ENCODE measurements at places on chromosomes 2 and 18.

DNA sequence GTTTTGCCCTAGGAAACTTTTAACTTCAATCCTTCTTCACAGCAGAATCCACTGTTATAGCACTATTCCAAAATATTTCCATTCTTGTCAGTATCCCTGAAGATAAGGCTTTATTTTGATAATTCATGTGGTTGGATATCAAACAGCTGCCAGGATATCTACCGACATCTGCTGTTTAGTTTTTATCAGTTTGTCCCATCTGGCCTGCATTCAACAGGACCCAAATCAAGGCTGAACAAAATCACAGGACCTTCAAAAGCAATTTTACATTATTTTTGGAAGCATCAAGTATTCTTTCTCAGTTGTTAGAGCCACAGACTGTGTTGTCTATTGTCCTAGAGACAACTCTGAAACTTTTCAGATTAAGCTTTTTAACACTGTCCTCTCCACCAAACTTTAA lies 429.0 kb upstream of the PIK3C3 start:
- no peaks in the 10 kb centered on the region for H3K27me3 ChIP-seq
- H3K4me3 ChIP-seq: no peak overlapping the region
- no peak for DNase-seq

DNA sequence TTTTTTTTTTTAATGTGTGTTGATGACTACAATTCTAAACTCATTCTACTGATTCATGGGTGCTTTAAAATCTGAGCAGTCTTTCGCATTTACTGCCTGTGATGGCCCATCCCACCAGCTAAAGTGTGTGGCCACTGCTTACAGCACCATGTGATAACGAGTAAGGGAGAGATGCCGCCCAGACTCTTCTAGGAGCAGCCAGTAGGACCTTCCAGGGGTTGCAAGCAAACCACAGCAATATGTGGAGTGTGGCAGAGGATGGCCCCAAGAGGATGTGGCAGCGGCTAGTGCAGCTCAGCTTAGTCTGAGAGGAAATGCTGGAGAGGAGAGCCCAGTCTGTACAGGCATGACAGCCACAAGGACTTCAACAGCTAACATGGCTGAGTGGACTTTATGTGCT lies 14.9 kb downstream of the IL1B start:
- no peaks in the 10 kb centered on the region for H3K36me3 ChIP-seq
- no peak overlapping the region for H3K27ac ChIP-seq
- H3K4me1 ChIP-seq: no peaks in the 10 kb centered on the region
- no peak for DNase-seq
- no peaks in the 10 kb centered on the region for H3K27me3 ChIP-seq

GRCh38 chr2:179037807-179038206 lies 12.1 kb downstream of the CCDC141 start:
- H3K27ac ChIP-seq: no peak overlapping the region
- H3K4me3 ChIP-seq: no peak overlapping the region
- no peak for DNase-seq
- H3K36me3 ChIP-seq: no peaks in the 10 kb centered on the region

GRCh38 chr2:54524226-54524991 lies 68.3 kb downstream of the SPTBN1 start:
- no peaks in the 10 kb centered on the region for H3K4me1 ChIP-seq
- no peak for DNase-seq
- H3K27me3 ChIP-seq: no peaks in the 10 kb centered on the region
- H3K36me3 ChIP-seq: no peaks in the 10 kb centered on the region
- no peak overlapping the region for H3K4me3 ChIP-seq

- H3K27me3 ChIP-seq: no peaks in the 10 kb centered on the region
- H3K36me3 ChIP-seq: no peaks in the 10 kb centered on the region
- no peak overlapping the region for H3K4me3 ChIP-seq
- no peaks in the 10 kb centered on the region for H3K4me1 ChIP-seq
- H3K27ac ChIP-seq: no peak overlapping the region
Observed at GRCh38 chr2:20611077-20611843, 39.6 kb downstream of the HS1BP3 start.

DNA sequence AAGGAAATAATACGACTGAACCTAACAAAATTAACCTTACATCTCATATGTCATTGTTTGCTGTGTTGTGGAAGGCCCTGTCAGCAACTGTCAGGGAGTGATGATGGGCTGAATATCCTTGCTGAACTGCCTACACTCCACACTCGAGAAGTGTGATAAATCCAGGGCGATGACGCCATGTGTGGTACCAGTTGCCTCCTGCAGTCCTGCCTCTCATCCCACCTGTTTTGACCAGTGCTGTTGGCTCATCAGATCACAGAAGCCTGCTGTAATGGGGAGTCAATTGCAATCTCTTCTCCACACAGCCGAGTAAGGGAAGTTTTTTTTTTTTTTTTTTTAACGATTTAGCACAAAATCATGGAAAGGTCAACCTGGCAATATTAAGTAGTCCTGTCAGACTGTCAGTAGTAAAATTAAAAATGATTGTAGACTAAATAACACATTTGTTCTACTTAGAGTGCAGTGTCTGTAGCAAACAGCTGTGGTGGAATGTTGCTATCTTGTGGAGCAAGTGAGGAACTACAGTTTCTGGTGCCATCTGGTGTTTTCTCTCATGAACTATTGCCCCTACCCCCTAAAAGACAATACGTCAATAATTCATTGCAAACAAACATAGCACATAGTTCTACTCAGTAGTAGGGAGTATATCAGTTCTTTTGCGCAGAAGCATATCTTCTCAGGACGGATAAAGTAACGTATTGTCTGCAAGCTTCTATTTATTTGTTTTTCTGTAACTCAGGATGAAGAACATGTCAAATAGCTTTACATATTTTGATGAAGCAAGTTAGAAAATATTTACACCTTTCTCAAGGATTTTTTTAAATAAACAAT lies 347.6 kb downstream of the CTNNA2 start:
- no peak overlapping the region for H3K27ac ChIP-seq
- no peak for DNase-seq
- H3K36me3 ChIP-seq: no peaks in the 10 kb centered on the region
- H3K4me1 ChIP-seq: no peaks in the 10 kb centered on the region
- no peaks in the 10 kb centered on the region for H3K27me3 ChIP-seq
- no peak overlapping the region for H3K4me3 ChIP-seq

DNA sequence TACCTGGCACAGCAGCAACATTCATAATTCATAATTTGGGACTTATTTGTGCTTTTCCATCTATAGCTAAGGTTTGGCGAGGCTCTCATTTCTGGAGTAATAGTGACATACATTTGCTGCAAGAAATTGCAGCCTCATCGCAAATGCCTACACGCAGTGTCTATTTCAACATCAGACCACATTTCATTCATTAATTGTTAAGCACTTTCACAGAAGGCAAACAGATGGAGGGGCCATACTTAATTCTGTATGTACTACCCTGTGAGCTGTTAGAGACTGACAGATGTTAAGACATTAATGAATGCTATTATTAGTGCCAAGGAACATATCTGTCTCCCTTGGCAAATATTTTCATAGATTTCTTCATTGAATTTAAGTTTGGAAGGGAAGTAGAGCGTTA lies 125.7 kb downstream of the UXS1 start:
- no peaks in the 10 kb centered on the region for H3K36me3 ChIP-seq
- DNase-seq: no peak
- no peaks in the 10 kb centered on the region for H3K27me3 ChIP-seq
- H3K4me3 ChIP-seq: no peak overlapping the region

DNA sequence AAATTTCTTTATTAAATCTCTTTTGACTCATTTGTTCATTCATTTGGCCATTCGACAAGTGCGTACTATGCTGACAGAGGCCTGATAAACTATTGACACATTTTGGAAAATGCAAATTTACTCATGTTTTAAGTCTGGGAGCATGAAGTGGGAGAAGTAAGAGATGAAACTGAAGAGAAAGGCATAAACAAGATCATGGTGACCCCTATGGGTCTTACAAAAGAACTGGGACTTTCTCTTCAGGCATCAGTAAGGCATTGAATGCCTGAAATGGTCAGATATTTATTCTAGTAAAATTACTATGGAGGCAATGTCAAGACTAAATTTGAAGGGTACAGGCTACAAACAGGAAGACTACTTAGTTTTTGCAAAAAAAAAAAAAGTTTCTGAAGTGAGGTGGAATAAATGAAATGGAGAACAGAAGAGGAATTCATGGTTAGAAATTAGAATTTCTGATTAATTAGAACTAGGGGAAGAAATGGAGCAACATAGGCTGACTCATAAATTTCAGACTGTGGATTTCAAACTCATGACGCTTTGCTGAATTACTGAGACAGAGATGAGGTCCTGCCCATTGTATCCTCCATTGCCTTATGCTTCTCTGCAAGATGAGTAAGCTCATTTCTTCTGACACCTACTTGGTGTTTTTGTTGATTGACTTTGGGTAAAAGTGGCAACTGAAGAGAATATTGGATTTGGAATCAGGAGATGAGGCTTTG lies 32.7 kb downstream of the VSNL1 start:
- H3K4me1 ChIP-seq: no peaks in the 10 kb centered on the region
- H3K27me3 ChIP-seq: no peaks in the 10 kb centered on the region
- no peak overlapping the region for H3K4me3 ChIP-seq
- H3K27ac ChIP-seq: no peak overlapping the region
- H3K36me3 ChIP-seq: no peaks in the 10 kb centered on the region
- no peak for DNase-seq

GRCh38 chr2:13682540-13683272 lies 949.8 kb upstream of the LRATD1 start:
- no peak for DNase-seq
- H3K27ac ChIP-seq: no peak overlapping the region

- no peak overlapping the region for H3K27ac ChIP-seq
- H3K27me3 ChIP-seq: no peaks in the 10 kb centered on the region
- DNase-seq: no peak
- H3K4me3 ChIP-seq: no peak overlapping the region
- H3K4me1 ChIP-seq: no peaks in the 10 kb centered on the region
- no peaks in the 10 kb centered on the region for H3K36me3 ChIP-seq
Observed at GRCh38 chr2:181614874-181615638, 41.8 kb downstream of the CERKL start.

- no peak overlapping the region for H3K4me3 ChIP-seq
- no peak for DNase-seq
- H3K27ac ChIP-seq: no peak overlapping the region
- no peaks in the 10 kb centered on the region for H3K4me1 ChIP-seq
- H3K27me3 ChIP-seq: no peaks in the 10 kb centered on the region
- H3K36me3 ChIP-seq: no peaks in the 10 kb centered on the region
Observed at GRCh38 chr2:236119476-236119875, 48.7 kb downstream of the GBX2 start.

DNA sequence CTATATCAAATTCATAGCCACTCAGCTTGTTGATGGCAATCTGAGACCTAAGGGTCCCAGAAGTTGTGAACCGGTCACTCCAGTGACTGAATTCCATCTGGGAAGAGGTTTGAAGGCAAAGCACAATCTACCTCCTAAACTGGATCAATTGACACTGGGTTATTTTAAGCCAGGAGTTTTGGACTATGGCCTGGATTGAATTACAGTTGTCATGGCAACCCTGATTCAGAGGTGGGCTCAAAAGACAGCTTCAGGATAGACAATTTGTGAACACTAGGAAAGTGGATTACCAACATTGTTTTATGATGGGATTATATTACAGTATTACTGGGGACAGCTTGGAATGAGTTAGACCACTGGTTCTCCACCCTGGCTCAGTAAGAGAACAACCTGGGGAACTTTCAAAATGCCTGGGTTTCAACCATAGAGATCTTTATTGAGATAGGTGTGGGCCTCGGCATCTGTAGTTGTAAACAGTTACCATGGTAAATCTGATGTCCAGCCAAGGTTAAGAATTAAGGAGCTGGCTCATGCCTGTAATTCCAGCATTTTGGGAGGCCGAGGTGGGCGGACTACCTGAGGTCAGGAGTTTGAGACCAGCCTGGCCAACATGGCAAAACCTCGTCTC lies 58.8 kb downstream of the MFSD6 start:
- H3K4me3 ChIP-seq: no peak overlapping the region
- no peaks in the 10 kb centered on the region for H3K36me3 ChIP-seq
- no peak overlapping the region for H3K27ac ChIP-seq
- peaks cover 58% of the 10 kb centered on the region for H3K4me1 ChIP-seq

GRCh38 chr2:191508738-191509137 lies 169.2 kb upstream of the NABP1 start:
- no peak overlapping the region for H3K27ac ChIP-seq
- no peak overlapping the region for H3K4me3 ChIP-seq
- no peaks in the 10 kb centered on the region for H3K4me1 ChIP-seq
- H3K27me3 ChIP-seq: no peaks in the 10 kb centered on the region
- no peaks in the 10 kb centered on the region for H3K36me3 ChIP-seq

- H3K27ac ChIP-seq: no peak overlapping the region
- peaks cover 37% of the 10 kb centered on the region for H3K4me1 ChIP-seq
- H3K27me3 ChIP-seq: no peaks in the 10 kb centered on the region
- H3K36me3 ChIP-seq: peaks cover 10% of the 10 kb centered on the region
- H3K4me3 ChIP-seq: no peak overlapping the region
Observed at GRCh38 chr2:85598594-85599340, 3.2 kb downstream of the RNF181 start.

- peak within 1 kb of the TSS; percentile 75 for H3K27ac ChIP-seq
- H3K36me3 ChIP-seq: no peaks in the 10 kb centered on the region
- peak; percentile 77 for DNase-seq
- H3K4me3 ChIP-seq: peak within 1 kb of the TSS; percentile 77
Observed at GRCh38 chr18:75210274-75211001, at the start of gene TSHZ1. Gene TSHZ1 (plus strand): TSS chr18:75210797. CDS start chr18:75211877, 1,080 bp downstream.

- H3K4me1 ChIP-seq: peaks cover 8% of the 10 kb centered on the region
- no peaks in the 10 kb centered on the region for H3K27me3 ChIP-seq
- H3K27ac ChIP-seq: no peak overlapping the region
- H3K36me3 ChIP-seq: no peaks in the 10 kb centered on the region
Observed at GRCh38 chr2:101628030-101628392, 69.5 kb upstream of the MAP4K4 start.

GRCh38 chr2:221671515-221671914 lies 99.4 kb upstream of the EPHA4 start:
- no peaks in the 10 kb centered on the region for H3K36me3 ChIP-seq
- no peaks in the 10 kb centered on the region for H3K27me3 ChIP-seq
- H3K27ac ChIP-seq: no peak overlapping the region
- H3K4me1 ChIP-seq: no peaks in the 10 kb centered on the region

GRCh38 chr18:58529714-58530354 lies 99.1 kb downstream of the ALPK2 start:
- H3K27me3 ChIP-seq: no peaks in the 10 kb centered on the region
- peak; percentile 57 for DNase-seq
- no peak overlapping the region for H3K4me3 ChIP-seq
- no peaks in the 10 kb centered on the region for H3K36me3 ChIP-seq

DNA sequence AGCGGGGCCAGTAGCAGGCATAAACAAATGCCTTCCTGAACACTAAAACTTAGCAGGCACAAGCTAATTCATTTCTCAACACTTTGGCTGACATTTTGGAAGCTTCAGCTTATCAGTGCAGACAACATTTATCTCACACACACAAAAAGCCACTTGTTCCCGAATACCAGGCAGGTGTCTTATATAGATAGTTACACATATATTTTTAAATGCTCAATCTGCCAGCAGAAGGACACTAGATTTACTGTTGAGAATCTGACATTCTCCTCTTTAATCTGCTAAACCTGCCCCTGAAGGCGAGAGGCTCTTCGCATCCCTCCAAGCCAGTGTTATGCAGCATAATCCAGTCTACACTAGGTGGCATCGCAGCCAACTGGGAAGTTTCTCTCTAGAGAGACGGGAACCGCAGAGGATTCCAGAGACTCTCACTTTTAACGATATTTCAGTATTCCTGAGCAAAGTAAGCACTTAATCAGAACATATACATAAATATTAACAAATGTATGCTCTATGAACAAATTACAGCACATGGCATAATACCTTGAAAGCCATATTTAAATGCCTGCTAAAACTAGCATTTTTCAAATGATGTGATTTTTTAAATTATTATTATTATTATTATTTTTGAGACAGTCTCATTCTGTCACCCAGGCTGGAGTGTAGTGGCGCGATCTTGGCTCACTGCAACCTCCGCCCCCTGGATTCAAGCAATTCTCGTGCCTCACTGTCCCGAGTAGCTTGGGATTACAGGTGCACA lies 90.2 kb upstream of the SCG2 start:
- H3K27ac ChIP-seq: no peak overlapping the region
- H3K4me3 ChIP-seq: no peak overlapping the region
- no peaks in the 10 kb centered on the region for H3K4me1 ChIP-seq
